Effector CD4-positive, alpha-beta T cell (primary cell): ENCODE measurements at places on chromosomes 2 and 18.

DNA sequence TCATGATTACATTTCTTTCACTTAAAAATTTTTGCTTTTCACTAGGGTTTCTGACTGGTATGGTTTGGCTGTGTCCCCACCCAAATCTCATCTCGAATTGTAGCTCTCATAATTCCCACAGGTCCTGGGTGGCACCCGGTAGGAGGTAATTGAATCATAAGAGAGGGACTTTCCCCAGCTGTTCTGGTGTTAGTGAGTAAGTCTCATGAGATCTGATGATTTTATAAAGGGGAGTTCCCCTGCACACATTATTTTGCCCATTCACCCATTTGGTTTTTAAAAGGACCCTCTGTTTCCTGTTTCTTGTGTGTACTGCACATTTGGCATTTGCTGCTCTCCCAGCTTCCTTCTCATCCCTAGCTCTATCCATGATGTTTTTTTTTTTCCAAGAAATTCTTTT, 27.8 kb upstream of the NETO1 start:
- no peak for DNase-seq

GRCh38 chr18:48186131-48186766, 222.9 kb downstream of the ZBTB7C start:
- no peak for DNase-seq

DNA sequence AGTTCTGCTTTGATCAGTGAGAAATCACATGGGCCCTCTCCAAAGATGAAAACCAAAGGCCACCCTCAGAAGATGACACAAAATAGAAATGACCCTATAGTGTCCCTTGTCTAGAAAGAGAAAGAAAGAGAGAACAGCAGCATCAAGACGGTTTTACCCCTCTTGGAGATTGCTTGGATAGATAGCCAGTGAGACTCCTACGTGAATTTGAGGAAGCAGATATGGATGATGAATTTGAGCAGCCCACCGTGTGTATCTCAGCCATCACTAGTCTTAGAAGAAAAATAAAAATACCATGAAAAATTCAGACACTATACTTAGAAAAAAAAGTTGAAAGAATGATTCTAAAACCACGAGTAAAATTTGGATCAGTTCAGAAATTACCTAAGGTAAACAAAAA, 329.1 kb upstream of the CNTNAP5 start:
- no peak for DNase-seq

- no peak for DNase-seq
Observed at GRCh38 chr2:215754546-215754945, 258.8 kb downstream of the MREG start.

DNA sequence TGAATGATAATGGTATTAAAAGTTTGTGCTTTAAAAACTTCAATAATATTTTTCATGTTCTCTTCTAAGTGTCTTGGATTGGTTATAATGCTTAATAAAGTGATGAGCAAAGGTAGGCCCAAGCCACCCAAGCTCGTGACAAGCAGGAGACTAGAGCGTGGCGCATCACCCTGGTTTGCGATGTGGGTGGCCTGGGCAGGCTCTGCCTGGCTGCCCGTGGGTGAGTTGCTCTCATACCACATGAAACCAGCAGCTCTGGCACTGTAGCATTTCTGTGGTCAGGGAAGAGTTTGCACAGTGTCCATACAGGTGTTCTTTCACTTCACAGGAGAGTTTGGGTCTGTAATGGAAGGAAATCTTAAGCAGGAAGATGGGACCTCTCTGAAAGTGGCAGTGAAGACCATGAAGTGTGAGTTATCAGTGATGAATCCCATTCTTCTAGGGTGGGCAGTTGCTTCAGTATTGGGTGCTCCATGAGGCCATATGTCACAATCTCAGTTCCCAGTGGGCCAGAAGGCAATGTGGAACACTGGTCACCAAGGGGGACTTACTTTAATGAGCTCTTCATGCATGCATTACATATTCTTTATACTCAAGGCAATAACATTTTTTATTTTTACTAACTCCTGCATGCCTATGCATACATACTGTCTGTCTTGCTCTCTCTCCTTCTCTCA, 51.4 kb upstream of the TMEM87B start:
- no peak for DNase-seq

DNA sequence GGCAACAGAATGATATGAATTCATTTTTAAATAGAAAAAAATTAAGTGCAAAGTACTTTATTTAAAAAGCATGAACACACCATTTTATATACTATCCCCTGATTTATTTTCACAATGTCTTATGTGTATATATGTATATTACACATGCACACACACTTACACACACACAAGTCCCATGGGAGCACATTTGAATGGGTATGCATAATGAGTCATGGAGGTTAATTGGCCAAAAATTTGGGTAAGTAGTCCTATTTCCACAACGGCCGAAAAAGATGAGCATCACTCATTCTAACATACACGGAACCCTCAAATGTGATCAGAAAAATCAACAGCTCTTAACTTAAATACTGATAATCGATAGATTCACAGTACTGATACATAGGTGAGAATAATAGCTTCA, 97.4 kb upstream of the NABP1 start:
- no peak for DNase-seq

DNA sequence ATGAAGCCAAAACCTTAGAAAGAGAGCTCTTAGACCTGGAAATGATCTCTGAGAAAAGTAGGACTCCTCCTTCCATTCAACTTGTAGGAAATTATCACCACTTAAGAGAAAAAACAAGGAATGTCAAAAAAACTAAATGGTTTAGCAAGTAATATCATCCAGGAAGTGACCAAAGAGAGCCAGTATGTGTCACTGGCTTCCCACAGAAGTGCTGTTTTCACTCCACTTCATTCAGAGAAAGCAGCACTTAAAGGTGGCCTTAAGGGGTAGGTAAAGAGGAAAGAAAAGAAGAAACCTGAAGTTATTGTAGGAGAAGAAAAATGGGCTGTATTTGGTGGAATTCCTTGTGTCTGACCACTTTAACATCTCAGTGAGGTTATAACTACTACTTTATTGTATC, 414.4 kb upstream of the ETAA1 start:
- no peak for DNase-seq

- no peak for DNase-seq
Observed at GRCh38 chr18:11828786-11829432, 22.3 kb upstream of the CHMP1B start.

GRCh38 chr2:85804583-85804982, 50.8 kb downstream of the ATOH8 start:
- DNase-seq = no peak

GRCh38 chr2:143933946-143934569, 585.9 kb downstream of the ZEB2 start:
- DNase-seq = no peak

GRCh38 chr18:75467281-75467795, 39.8 kb upstream of the SMIM21 start:
- no peak for DNase-seq

DNA sequence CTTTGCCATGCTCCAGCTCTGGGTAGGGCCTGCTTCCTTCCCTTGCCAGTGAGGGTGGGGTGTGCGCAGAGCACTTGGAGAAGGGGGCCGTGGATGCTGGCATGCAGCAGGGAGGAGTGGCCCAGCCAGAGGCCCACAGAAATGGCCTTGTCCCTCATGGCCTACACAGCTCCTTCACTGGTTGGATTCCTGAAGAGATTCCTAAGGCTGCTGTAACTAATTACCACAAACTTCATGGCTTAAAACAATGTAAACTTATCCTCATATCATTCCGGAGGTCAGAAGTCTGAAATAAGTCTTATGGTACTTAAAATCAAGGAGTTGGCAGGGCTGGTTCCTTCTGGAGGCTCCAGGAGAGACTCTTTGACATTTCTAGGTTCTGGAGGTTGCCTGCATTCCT, 195.2 kb downstream of the GLI2 start:
- no peak for DNase-seq
